ENCODE measurements at places on chromosomes 7 and 10. TPM values are rescaled to one million over a fixed set of nuclear protein-coding genes. Genes with fewer than 3 reads are reported as not detected.

The CDC14C gene
- not detected for total RNA-seq

- no peak for DNase-seq
Measured at GRCh38 chr10:131679926-131680325, 220.9 kb upstream of the PPP2R2D start.

The ADARB2 gene
- 1.6 TPM for total RNA-seq

- no peak for DNase-seq
Measured at GRCh38 chr7:31926991-31927584, 143.1 kb downstream of the PDE1C start.

GRCh38 chr10:123027861-123028260 lies 19.1 kb downstream of the ACADSB start:
- no peak for DNase-seq

GRCh38 chr7:96407427-96407826 lies 85.5 kb upstream of the SLC25A13 start:
- DNase-seq, result no peak

DNA sequence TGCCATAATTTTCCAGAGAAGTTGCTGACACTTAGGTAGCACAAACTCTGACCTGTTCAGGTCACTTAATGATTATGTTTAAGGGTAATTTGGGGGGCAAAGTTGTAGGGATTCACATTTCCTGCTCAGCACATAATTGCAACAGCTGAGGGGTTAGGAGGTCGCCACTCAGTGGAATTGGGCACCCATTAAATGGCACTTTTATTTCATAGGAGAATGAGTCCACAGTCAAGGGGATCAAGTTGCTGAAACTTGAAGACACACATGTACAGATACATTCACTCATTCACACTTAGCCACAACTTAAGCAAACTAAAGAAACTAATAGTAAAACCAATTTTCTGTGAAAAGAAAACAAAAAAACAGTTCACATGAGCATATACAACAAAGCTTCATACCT lies 1.5 kb downstream of the PCDH15 start:
- no peak for DNase-seq

The GOLGA7B gene
- total RNA-seq, result 1.1 TPM

- DNase-seq, result no peak
Measured at GRCh38 chr10:70840836-70841235, 25.1 kb downstream of the SGPL1 start.

DNA sequence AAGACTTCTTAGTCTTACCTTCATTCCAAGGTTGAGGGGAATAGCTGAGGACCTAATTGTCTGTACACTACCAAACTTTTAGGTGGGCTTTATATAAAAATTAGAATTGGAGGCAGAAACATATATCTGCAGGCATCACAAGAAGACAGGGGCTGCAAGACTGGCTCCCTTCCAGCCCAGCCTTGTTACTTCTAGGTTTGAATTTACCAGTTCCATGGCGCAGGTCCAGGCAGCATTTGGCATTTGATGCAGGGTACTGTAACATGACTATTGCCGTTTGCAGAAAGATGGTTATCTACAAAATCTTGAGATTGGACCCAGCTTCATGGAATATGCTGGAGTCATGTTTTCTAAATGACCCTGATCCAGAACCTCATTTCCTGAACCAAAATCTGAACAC lies 105.4 kb upstream of the RHOBTB1 start:
- no peak for DNase-seq

DNA sequence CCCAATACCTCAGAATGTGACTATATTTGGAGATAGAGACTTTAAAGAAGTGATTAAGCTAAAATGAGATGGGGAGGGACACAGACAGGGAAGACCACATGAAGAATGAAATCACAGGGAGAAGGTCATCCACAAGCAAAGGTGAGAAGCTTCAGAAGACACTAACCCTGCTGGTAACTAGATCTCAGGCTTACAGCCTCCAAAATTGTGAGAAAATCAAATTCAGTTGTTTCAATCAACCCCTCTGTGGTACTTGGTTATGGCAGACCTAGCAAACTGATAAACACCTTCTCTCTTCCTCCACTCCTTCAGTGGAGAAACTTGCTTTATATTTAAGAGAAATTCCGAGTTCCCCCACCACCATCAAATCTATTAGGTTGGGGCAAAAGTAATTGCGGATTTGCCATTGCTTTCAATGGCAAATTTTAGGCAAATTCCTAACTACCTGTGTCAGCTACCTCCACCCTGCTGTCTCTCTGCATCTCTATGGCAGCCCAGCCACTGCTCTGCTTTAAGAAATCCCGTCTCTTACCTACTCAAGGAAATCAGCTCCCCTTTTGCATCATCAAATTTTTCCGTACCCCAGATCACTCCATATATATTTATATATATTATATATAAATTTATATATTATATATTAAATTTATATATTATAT lies 38.2 kb downstream of the SEMA3E start:
- no peak for DNase-seq

The TSPAN33 gene
- 9.3 TPM for total RNA-seq

DNA sequence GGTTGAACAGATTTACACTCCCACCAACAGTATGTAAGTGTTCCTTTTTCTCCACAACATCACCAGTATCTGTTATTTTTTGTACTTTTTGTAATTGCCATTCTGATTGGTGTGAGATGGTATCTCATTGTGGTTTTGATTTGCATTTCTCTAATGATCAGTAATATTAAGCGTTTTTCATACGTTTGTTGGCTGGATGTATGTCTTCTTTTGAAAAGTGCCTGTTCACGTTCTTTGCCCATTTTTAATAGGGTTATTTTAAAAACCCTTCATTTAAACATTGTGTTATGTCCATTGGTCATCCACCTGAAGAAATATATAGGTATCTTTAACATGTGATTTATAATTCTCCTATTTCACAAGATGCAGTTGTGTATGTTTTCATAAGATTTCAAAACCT lies 291.3 kb downstream of the SEMA3D start:
- no peak for DNase-seq

The NXPH1 gene
- not detected for total RNA-seq

- DNase-seq, result no peak
Measured at GRCh38 chr10:132382231-132382922, 14.6 kb upstream of the PWWP2B start.

DNA sequence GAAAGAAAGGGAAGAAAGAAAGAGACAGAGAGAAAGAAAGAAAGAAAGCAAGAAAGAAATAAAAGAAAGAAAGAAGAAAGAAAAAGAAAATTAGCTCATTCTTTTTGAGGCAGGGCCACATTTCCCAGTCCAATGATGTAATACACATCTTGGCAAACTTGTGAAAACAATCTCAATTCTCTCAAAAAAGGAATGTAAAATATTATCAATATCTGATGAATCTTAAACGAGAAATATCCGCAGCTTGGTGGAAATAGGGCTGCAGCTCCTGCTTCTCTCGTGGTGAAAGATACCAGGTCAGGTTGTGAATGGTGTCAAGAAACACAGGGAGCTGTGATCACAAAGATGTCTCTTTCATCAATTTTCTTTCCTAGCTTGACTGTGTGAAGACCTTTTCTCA lies 739.6 kb upstream of the NRP1 start:
- no peak for DNase-seq

DNA sequence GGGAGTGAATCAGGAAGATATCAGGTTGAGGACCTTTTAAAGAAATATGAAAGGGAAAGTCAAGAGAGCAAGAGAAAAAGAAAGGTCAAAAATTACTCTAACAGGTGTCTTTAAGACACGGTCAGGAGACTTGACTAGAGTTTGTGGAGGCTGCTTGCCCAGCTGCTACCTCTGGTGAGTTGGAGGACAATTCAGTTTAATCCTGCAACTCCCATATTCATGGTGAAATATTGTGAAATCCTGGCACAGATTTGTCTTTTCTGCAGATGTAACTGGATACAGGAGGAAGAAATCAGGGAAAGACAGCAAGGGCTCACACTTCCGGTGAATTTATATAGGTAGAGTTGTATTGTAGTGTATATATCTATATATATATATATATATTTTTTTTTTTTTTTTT lies 93.5 kb downstream of the AKAP9 start:
- no peak for DNase-seq

GRCh38 chr10:47317251-47317650 lies 5.0 kb upstream of the GDF2 start:
- no peak for DNase-seq

DNA sequence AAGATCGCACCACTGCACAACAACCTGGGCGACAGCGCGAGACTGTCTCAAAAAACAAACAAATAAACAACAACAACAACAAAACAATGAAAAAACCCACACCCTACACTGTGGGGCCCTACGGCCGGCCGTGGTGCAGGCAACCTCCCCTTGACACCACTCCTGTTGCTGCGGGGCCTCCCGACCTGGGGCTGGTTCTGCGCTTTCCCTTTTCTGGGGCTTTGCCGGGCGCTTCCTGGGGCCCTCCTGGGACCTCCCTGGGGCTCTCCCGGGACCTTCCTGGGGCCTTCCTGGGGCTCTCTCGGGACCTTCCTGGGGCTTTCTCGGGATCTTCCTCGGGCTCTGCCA lies 46.6 kb downstream of the INSIG1 start:
- DNase-seq, result peak; percentile 63

- no peak for DNase-seq
Measured at GRCh38 chr7:39410582-39410981, 155.6 kb upstream of the YAE1 start.

DNA sequence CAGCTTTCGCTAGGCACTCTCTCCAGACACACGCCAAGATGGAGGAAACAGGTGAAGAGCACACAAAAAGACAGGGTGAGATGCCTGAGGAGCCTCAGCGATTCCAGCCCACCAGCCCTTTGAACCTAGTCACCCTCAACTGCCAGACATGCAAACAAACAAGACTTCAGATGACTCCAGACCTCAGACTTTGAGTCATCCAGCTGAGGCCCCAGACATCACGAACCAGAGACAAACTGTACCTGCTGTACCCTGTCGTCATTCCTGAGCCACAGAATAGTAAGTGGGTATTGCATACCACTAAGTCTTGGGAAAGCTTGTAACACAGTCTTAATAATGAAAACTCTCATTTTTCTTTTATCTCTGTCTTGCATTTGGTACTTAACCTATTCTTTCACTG lies 126.6 kb upstream of the LSM8 start:
- DNase-seq, result no peak

DNA sequence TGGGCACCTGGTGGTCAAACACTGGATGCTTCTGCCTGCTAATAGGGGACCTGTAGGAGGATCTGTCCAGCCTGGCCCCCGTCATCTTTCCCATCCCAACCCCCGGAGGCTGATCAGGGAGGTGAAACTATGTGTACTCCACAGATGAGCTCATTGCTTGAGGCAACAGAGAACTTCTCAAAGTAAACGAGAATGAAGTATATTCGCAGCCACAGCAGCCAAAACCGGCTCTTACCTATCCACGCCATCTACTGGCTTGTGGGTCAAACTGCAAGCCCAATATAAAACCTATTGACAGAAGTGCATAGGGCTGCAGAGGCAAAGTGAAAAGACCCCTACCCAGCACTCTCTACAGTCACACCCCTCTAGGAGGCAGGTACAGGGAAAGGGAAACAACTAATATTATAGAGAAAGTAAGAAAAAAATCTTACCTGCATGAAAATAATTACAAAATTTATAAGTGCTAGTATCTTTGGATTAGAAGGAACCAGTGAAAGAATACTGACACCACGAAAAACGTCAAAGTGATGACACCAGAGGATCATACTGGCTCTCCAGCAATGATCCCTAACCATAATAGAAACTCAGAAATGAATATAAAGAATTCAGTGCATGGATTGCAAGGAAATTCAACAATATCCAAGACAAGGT lies 973.5 kb downstream of the ANKRD7 start:
- DNase-seq, result peak; percentile 22

The FAM25C gene
- total RNA-seq, result not detected

All from activated CD8-positive, alpha-beta T cell treated with anti-CD3 and anti-CD28 coated beads for 36 hours (primary cell).